ENCODE measurements at places on chromosomes 4 and X.

DNA sequence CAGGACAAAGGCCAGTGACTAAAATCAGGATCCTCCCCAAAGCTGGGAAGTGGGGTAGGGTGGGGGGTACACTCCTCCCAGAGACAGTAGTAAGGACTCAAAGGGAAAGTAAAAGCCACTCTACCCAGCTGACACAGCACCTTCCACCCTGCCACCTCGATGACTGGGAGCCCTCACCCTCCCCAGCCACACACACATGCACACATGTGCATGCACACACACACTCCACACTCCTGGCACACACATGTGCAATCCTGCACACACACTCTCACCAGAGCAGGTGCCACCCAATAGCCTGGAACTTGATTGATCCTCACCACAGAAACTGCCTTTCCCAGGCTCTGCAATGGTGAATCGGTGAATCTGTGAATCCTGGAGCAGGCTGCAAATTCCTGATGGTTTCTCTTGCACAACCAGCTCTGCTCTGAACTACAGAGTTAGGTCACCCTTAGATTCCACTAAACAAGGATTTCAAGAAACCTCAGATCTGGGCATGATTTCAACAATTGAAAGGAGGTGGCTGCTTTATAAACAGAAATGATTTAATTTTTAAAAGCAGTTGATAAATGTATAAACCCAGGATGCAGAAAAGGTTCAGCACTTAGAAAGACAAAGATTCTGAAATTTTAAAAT, 21.5 kb downstream of the AMOT start:
- no peak for DNase-seq

DNA sequence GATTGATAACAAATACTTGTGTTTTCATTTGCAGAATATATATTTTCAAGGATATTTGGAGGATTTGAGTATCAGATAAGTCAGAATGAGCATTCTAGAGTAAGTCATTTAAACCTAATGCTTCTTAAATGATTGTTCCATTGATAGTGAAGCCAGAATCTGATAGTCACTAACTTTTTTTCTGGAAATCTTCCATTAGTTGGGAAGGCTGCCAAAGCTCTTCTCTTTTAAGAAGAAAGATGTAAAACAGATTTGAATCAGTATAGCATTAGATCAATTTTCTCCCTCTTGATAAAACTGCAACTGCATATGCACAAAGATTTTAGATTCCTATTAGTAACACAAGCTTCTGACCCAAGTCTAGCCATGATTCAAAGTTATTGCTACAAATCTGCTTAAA, 256.7 kb downstream of the SPOCK3 start:
- DNase-seq, result no peak

DNA sequence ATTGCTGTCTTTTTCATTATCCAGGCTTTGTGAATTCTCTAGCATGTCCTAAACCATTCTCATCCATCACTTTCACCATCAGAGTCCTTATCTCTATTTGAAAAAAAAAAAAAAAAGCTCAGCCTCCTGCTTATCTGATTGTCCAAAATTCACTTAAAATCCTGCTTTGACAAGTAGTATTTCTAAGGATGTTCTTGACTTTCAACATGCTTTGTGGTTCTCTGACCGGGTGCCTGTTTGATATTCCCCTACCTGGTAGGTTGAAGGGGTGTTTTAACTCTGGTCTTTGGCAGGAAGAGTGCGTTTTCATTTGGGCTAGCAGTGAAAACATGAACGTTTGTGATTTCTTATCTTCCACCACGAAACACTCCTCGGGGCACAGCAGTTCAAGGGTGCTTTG, 17.3 kb upstream of the BBS12 start:
- DNase-seq, result no peak

- DNase-seq, result no peak
These were observed 57.8 kb upstream of the ADGRA3 start for GRCh38 chr4:22573641-22574040.

- DNase-seq, result no peak
These were observed 321.7 kb downstream of the PPP1R2C start for GRCh38 chrX:42456176-42456700.
